ENCODE measurements at places on chromosomes 11 and 22. TPM values are rescaled to one million over a fixed set of nuclear protein-coding genes. Genes with fewer than 3 reads are reported as not detected.

The CFL1 gene
- 2,110 TPM for total RNA-seq

DNA sequence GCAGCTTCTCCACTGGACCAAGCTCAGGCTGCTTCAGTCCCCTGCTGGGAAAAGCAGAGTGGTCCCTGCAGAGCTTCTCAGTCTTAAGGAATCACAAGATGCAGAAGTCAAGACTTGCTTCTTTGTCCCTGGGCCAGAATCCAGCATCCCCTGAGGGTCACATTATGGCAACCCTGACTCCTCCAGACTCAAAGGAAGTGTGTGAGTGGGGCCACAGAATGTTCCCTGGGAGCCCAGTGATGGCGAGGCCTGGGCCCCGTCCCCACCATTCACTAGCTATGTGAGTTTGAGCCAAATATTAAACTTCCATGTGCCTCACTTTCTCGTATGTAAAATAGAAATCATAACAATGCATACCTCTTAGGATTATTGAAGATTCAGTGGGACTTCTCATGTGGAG, 122.2 kb upstream of the NCAM1 start:
- no peak for DNase-seq

DNA sequence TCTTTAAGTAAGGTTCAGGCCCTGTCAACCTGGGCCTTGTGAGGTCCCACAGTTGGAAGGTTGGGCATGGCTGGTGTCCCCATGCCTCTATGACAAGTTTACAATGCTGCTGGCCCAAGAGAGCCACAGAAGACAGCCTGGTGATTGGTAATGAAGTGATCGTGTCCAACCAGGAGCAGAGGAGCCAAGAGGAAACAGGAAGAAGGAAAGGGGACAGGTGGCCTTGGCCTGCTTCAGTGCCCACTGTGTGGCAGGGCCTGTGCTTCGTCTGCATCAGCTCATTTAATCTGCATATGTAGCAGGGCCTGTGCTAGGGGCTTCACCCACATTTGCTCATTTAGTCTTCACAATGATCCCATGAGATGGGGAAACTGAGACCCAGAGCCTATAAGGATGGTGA, 42.1 kb upstream of the CSNK2A3 start:
- no peak for DNase-seq

DNA sequence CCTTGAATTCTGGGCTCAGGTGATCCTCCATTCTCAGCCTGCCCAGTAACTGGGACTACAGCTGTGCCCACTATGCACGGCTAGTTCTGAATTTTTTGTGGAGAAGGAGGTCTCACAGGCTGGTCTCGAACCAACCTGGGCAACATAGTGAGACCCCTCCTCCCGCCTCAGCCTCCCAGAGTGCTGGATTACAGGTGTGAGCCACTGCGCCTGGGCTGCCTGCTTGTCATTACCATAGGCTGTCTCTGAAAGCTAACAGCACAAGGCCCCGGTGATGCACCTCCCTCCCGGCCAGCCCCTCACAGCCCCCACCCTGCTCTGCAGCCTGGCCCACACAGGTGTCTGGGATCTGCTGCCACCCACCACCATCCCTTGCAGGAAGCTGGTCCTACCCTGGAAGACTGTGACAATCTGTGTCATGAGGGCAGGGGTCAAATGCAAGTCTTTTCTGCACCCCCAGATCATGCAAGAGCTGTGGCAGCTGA, 82.4 kb downstream of the DGCR2 start:
- DNase-seq: no peak

- no peak for DNase-seq
Observed at GRCh38 chr11:673866-674265, 21.2 kb downstream of the DEAF1 start.

DNA sequence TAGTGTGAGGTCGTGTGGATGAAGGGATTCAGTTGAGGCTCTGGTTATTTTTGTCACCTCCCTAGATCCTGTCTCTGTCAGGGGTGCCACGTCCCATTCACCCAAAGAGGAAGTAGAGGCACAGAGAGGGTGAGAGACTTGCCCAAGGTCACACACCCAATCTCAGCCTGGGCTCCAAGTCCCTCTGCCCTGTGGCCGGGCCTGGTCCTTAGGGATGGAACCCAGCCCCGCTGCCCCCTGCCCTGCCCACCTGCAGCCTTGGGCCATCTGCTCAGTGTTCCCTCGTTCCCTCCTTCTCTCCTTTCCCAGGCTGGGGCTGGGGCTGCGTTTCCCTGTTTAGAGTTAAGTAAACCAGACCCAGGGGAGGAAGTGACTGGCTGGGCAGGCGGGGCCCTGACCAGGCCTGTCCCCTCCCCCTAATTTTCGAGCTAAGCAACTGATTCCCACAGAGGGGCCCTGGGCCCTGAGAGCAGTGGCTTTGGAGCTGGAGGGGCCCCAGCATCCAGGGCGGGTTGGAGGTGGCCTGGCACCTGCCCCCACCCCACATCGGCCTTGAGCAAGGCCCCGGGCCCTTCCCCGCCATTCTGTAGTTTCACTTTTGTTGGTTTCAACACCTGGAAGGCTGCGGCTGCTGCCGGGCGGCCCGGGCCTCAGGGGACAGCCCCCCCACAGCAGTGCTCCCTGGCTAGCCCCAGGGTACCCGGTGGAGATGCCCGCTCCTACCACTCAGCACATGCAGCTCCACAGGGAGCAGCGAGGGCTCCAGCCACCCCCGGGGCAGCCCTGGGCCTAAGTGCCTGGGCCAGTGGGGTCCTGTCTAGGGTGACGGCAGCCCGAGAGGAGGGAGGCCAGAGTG, 1.5 kb downstream of the TCIRG1 start:
- peak; percentile 63 for DNase-seq

Measured in activated CD8-positive, alpha-beta T cell treated with anti-CD3 and anti-CD28 coated beads, Interleukin-2, amount 10 ng/mL, durations not matched to agents 7 days and 5 days (primary cell).